ENCODE measurements at places on chromosomes 6 and 20. TPM values are rescaled to one million over a fixed set of nuclear protein-coding genes. Genes with fewer than 3 reads are reported as not detected.
A peak's percentile ranks its signal among the peaks of the same experiment; 100 is the strongest.

GRCh38 chr6:110529355-110529754 lies 52.9 kb upstream of the SLC22A16 start:
- DNase-seq = peak; percentile 47

CRISP3 gene
- total RNA-seq = not detected

DUSP15 gene
- total RNA-seq = 4.5 TPM

- DNase-seq = no peak
Observed at GRCh38 chr20:39524371-39524911, 562.3 kb downstream of the DHX35 start.

OR2H1 gene
- total RNA-seq = not detected

PTGIS gene
- 2.7 TPM for total RNA-seq

- no peak for DNase-seq
Observed at GRCh38 chr6:73078908-73079610, 146.2 kb downstream of the KHDC1L start.

DNA sequence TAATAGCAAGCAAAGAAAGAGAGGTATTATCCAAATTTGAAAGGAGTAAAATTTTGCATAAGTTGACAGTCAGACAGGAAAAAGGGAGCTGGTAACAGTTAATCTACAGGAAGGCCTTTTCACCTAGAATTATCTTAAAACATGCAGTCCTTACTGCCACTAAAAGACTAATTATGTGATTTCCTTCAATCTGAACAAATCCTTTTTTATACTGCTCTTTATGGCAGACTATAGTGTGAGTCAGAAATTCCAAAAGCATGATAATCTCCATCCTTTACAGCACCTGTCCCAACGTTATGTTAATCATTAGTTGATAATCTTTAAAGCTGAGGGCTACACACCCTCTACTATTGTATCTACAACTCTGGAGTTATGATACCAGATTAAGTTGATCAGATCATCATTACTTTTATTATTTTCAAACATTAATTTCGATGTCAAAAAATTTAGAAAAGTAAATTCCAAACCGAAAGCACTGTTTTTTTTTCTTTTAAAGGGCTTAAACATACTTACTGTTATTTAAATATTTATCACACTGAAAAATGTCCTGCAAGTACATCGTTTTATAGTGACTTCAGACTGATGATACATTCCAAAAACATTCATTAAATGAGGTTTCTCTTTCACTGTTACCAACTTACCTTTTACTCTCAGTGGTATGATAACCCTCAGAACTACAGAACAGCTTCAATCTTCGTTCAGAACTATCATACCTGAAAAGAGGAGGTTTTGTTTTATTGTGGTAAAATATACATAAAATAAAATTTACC lies 33.2 kb upstream of the AKAP7 start:
- DNase-seq = peak; percentile 64

GRCh38 chr6:91566467-91566866 lies 979.6 kb upstream of the MAP3K7 start:
- no peak for DNase-seq

DNA sequence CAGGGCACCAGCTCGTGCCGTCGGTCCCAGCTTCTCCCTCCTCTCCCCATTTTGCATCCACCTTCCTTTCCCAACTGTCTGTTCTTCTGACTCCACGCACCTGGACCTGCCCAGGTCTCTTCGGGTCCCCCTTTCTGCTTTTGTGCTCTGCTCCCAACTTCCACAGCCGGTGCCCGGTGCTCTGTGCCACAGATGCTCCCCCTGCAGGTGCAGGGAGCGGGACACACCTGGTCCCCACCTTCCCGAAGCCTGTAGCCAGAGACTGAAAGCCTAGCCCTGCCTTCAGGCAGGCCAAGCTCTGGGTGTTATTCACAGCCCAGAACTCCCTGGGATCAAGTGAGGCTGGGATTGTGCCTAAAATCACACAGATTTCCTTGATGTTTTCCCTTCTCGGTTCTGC lies 24.6 kb upstream of the BMP7 start:
- DNase-seq = no peak

SAPCD1 gene
- 2.2 TPM for total RNA-seq

RAMACL gene
- total RNA-seq = 0.88 TPM

RBBP8NL gene
- not detected for total RNA-seq

- DNase-seq = no peak
Observed at GRCh38 chr6:144405163-144405562, 120.0 kb downstream of the UTRN start.

CD24 gene
- 578 TPM for total RNA-seq

TGM2 gene
- total RNA-seq = 135 TPM

DNA sequence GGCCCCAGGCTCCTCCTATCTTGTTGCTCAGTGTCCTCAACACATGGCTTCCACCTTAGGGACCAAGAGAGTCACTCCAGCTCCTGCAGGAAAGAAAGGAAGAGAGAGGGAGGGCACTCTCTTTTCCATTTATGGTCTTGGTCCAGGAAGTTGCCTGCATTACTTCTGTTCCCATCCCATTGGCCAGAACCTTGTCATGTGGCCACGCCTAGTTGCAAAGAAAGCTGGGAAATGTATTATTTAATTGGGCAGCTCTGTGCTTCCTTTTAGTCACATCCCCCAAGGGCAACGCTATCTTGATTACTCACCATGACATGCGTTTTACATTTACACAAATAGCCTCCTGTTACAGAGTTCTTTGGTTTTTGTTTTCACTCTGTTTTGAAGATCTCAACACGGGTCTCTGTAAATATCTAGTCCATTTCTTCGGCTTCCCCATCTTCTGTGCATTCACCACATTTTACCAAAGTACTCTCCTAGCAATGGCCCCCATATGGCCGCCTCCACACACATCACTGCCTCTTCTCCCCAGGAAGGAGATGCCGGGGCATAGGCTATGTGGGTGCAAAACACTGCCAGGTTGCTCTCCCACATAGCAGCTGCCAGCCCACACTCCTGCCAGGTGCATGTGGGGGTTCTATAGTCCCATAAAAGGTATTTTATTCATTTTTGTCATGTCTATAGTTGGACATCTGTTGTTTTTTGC lies 35.7 kb upstream of the ZMYND8 start:
- peak; percentile 48 for DNase-seq

AKAP12 gene
- total RNA-seq = 526 TPM

ANGPT4 gene
- not detected for total RNA-seq

POU3F2 gene
- total RNA-seq = not detected

- no peak for DNase-seq
Observed at GRCh38 chr6:89400912-89401399, 11.1 kb downstream of the RRAGD start.

GRCh38 chr6:33421344-33421643 lies 1.4 kb downstream of the SYNGAP1 start:
- DNase-seq = no peak

- DNase-seq = no peak
Observed at GRCh38 chr20:34945315-34946077, 10.1 kb downstream of the GSS start.

GRCh38 chr6:150255840-150256239 lies 113.0 kb upstream of the IYD start:
- DNase-seq = no peak

SCRT2 gene
- total RNA-seq = not detected

- no peak for DNase-seq
Observed at GRCh38 chr20:3045042-3045815, 623 bp upstream of the MRPS26 start.

DNA sequence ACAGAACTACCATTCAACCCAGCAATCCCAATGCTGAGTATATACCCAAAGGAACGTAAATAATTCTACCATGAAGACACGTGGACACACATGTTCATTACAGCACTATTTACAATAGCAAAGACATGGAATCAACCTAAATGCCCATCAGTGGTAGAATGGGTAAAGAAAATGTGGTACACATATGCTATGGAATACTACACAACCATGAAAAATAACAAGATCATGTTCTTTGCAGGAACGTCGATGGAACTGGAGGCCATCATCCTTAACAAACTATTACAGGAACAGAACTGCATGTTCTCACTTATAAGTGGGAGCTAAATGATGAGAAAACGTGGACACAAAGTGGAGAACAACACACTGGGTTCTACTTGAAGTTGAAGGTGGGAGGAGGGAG lies 22.4 kb upstream of the ELOVL4 start:
- DNase-seq = no peak

DNA sequence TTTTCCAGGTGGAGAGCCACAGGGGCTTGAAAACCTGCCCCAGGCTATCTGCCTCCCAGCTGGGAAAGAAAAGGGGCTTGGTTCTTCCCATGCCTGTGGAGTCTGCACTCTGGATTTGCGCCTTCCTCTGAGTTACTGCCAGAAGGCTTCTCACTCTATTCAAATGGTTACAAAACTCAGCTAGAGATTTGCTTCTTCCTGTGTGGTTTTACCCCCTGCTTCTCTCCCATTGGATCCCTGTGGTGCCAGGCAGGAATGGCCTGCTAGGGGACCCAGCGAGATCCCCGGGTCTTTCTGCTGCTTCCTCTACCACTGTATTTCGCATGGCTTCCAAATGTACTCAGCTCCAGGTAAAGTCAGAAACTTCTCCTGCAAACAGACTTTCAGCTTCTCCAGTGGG lies 192.0 kb upstream of the HS3ST5 start:
- no peak for DNase-seq

DNA sequence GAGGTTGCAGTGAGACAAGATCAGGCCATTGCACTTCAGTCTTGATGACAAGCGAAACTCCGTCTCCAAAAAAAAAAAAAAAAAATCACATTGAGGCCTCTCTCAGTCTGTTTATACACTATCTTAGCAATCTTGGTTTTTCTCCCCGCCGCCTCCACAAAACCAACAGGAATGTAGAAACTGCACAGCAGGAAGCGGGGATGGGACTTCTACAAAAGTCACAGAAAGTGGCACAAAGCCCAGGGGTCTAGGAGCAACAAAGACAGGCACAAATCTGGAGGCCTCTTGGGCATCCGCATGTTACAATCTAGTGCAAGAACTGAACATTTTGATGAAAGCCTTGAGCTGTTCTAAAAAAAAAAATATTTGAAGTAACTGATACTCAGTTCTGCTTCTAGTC lies 48.6 kb downstream of the KDM1B start:
- no peak for DNase-seq

GRCh38 chr6:13795041-13795750 lies 19.2 kb downstream of the MCUR1 start:
- no peak for DNase-seq
